Bronchial epithelial cell (primary cell): ENCODE measurements at places on chromosomes 2 and 18.

DNA sequence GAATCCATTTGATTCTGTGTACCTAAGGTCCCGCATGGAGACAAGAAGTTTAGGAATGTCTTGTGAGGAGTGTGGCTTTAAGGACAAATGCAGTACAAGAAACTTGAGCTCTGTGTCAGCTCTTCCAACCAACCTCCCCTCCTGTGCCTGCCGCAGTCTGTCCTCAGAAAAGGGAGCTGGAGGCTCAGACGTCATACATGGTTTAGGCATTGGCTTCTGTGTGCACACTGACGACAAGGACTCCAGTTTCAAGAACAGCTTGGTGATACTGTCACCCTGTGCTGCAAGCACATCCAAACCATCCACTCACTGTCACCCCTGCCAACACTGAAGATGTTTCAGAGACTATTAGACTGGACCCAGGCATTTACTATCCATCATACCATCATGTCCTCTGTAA lies 470.4 kb downstream of the IRS1 start:
- DNase-seq, result no peak

DNA sequence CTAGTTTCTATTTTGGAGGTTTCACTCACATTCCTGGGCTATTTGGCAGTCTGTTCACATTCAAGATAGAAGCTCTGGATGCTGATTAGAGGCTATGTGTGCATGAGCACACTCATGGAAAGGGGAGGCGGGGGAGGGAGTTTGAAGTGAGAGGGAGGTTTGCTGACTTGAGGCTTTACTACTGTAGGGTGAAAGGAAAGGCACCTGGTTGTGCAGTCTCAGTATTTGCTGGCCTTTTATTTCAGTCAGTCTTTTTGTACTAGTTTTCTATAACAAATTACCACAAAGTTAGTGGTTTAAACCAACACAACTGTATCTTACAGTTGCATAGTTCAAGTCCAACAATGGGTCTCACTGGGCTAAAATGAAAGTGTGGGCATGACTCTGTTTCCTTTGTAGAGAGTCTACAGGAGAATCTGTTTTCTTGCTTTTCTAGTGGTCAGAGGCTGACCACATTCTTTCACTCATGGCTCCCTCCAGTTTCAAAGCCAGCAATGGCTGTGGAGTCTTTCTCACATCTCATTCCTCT lies 47.7 kb upstream of the NR4A2 start:
- DNase-seq, result no peak

DNA sequence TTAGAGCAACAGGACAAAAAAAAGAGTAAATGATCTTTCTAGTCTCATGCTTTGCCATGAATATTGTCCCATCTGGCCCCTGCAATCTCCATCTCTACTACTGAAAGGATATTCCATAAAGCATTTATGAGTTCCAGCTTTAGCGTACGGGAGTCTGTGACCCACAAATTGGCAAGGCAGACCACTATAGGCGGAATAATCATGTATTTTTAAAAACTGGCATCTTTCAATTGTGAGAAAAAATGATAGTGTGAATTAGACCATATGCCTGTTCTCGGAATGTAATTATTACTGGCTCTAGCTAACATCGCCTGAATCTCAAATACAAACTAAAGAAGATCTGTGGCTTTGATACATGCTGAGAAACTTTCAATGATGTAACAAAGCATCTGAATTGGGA lies 738.1 kb upstream of the NXPH2 start:
- DNase-seq, result no peak

DNA sequence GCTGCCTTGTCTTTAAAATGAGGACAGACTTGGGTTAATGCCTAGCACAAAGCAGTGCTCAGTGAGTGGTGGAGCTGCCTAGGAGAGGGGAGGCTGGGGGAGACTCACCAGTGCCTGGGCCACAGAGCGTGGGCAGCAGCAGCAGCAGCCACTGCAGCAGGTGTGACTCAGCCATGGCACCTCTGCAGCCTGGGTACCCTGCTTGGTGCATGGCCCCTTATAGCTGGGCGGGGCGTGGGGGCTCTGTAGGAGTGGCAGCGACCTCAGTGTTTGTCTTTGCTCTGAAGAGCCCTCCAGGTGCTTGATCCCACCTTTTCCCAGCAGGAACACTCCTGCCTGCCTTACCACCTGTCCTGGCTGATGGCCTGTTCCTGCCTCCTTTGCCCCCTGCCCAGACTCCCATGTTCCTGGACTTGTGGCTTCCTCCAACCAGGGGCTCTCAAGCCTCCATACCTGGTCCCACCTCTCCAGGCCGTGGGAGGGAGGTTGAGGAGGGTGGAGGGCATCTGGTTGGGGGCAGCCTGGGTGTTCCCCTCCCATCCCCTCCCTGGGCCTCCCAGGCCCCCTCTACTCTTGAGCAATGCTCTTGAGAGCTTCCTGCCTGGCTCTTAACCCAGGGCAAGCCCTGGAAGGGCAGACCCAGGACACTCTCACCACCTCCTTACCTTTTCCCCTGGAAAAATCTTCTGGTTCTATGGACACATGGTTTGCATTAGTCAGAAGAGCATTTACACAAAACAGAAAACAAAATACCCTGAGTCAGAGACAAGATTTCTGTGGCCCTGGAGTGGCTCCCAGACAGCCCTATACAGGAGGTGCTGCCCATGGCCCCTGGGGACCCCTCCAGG lies at the start of gene SFTPB:
Gene SFTPB (minus strand): TSS at position 191 of the 848 bp plus-strand sequence. CDS start 16 bp downstream, at position 175.
- no peak for DNase-seq

DNA sequence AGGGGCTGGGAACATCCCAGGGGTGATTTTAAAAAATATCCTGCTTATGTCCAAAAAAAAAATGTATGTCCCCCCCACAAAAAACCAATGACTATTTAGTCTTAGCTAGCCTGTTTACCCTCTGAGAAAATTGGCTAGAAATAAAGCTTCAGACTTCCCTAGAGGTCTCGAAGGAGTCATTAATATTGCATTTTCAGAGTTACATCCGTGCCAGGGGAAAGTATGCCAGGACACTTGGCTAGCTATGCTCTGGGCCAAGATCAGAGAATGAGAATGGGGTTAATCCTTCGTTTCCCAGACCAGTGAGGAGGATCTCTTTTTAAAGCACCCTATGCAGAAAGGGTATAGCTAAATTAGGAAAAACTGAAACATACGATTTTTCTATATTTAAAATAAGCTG lies 183.6 kb downstream of the MC4R start:
- DNase-seq, result no peak

GRCh38 chr18:63321291-63321690 lies 1.7 kb upstream of the BCL2 start:
- no peak for DNase-seq

DNA sequence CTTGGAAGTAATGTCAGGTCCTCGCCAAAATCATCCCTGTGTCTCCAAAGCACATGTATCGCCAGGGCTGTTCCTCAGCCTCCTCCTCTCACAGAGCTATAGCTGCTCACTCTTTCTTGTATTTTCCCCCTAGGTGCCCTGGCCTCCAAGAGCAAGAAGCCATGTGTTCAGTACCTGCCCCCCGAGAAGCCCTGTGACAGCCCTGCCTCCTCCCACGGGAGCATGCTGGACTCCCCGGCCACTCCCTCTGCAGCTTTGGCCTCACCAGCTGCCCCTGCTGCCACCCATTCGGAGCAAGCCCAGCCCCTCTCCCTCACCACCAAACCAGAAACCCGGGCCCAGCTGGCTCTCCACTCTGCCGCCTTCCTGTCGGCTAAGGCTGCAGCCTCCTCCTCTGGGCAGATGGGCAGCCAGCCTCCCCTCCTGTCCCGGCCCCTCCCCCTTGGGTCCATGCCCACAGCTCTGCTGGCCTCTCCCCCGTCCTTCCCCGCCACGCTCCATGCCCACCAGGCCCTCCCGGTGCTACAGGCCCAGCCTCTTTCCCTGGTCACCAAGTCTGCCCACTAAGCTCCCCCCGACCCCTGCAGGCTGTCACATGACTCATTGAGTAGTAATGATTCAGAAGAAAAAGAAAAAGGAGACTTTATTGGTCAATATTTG lies 18.8 kb downstream of the TGOLN2 start:
- DNase-seq, result no peak

DNA sequence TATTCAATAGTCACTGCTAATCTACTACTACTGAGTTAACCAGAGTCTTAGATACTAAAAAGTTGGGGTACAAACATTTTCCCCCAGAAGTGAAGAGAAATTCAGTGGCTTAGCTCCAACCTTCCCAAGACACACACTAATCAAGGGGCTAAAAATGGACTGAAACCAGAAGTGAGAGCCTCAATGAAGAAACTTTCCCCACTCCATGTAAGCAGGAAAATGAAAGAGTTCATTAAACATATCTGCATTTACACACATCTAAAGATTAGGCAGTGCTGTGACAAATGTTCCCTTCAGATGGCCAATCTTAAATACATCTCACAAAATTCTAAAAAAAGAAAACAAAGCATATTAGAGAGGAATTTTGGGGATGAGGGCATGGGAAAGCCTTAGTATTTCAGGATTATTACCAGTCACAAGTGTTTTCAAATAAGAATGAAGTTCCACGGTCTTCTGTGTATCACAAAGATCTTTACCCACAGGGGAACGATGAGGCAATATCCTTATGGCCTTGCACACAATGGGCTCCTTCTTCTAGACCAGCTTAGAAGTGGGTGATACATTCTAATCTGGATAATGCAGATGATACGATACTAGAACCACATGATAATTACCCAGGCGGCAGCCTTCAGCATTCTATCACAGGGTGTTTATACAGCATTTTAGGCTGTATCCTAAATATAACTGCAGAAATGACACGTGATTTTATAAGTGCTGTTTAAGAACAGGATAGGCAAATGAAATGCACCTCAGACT lies 17.1 kb downstream of the ANKRD44 start:
- no peak for DNase-seq

DNA sequence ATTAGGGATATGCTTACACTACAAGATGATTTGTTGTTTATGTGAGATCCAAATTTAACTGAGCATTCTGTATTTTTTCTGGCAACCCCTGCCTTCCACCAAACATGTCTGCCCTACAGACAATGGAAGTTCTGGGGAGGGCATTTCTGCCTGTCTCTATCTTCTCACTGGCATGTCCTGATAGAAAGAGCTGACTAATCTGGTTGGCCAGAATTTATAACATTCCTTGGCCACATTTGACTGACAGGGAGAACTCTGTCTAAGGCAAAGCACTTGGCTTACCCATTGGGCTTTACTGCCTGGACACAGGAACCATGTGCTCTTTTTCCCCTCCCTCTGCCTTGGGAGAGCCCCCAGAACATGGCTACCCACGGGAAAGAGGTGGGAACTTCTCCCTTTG lies 70.6 kb upstream of the TMEM178A start:
- DNase-seq, result no peak

GRCh38 chr18:36086186-36086585 lies 18.8 kb upstream of the RPRD1A start:
- no peak for DNase-seq

DNA sequence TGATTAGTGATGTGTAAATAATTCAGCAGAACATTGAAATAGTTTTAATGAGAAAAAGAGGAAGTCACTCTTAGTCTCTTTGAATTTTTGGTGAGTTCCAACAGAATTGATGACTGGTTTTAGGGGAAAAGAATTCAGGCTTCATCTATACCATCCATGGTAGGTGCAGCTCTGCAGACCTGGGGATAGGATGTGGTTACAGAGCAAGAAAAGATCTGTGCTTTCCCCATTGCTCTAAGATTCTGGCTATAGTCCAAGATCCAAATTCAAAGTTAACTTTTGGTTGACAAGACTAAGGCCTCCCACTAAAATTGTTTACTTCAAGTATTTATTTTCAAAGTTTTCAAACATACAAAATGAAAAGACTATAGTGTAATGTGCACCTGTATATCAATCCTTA lies 3.6 kb downstream of the UGT1A10 start:
- no peak for DNase-seq

GRCh38 chr2:127080938-127081755 lies 25.8 kb downstream of the BIN1 start:
- no peak for DNase-seq

- DNase-seq, result no peak
These were observed 281.7 kb downstream of the CCDC85A start for GRCh38 chr2:56465491-56465890.

- no peak for DNase-seq
These were observed 52.8 kb downstream of the HYCC2 start for GRCh38 chr2:201018636-201019035.
